ENCODE measurements at places on chromosomes 5 and 9. TPM values are rescaled to one million over a fixed set of nuclear protein-coding genes. Genes with fewer than 3 reads are reported as not detected.

- no peak for DNase-seq
These were observed 53.9 kb upstream of the PHYKPL start for GRCh38 chr5:178286226-178287090.

- DNase-seq: no peak
These were observed 145.1 kb downstream of the MARCHF11 start for GRCh38 chr5:16034319-16035001.

- no peak for DNase-seq
These were observed 436.8 kb downstream of the TUSC1 start for GRCh38 chr9:25241421-25241820.

Gene CYLC2
- not detected for total RNA-seq

Gene DPM2
- 31.1 TPM for total RNA-seq

Gene PCDHB11
- 5.6 TPM for total RNA-seq

Gene JMY
- 3.6 TPM for total RNA-seq
